ENCODE measurements at places on chromosomes 5 and 9.

GRCh38 chr5:67941614-67942401 is 273.7 kb upstream of the PIK3R1 start:
- peak; percentile 34 for DNase-seq

DNA sequence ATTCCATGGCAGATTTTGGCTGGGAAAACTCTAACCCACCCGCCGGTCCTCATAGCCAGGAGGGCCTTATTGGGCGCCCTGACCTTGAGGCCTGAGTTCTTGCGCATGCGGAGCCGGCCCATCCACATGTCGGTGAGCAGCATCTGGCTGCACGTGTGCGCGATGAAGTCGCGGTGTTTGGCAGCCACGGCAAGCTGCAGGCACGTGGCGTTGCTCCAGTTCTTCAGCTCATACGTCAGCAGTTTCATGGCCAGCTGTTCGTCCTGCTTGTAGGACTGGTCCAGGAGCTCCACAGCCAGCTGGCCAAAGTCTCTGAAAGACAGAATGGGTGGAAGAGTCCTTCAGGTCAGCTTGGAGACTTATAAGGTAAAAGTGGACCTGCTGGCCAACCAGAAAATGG is 204.3 kb upstream of the KLF9 start:
- DNase-seq = no peak

GRCh38 chr9:93827545-93828330 is 127.4 kb downstream of the BARX1 start:
- peak; percentile 47 for DNase-seq

- DNase-seq = no peak
Observed at GRCh38 chr5:40204144-40204543, 475.6 kb upstream of the PTGER4 start.

- DNase-seq = no peak
Observed at GRCh38 chr5:179061025-179061424, 852 bp downstream of the ZNF354C start.

GRCh38 chr9:107630156-107630555 is 140.6 kb upstream of the KLF4 start:
- no peak for DNase-seq

GRCh38 chr5:155799308-155799707 is 527.7 kb upstream of the SGCD start:
- DNase-seq = no peak

- DNase-seq = peak; percentile 5
Observed at GRCh38 chr9:1216532-1216931, 166.4 kb downstream of the DMRT2 start.

- DNase-seq = no peak
Observed at GRCh38 chr9:98900725-98901124, 43.0 kb upstream of the COL15A1 start.

GRCh38 chr5:41122459-41122858 is 51.3 kb upstream of the MROH2B start:
- DNase-seq = no peak

- no peak for DNase-seq
Observed at GRCh38 chr5:77250021-77250420, 39.5 kb downstream of the PDE8B start.

- peak; percentile 73 for DNase-seq
Observed at GRCh38 chr9:111038331-111039230, at the start of gene LPAR1. LPAR1 (minus strand) TSS chr9:111038470; CDS start chr9:110972117, 66,353 bp downstream.

Data from myocyte (in vitro differentiated cells).